ENCODE measurements at places on chromosomes 12 and 14. TPM values are rescaled to one million over a fixed set of nuclear protein-coding genes. Genes with fewer than 3 reads are reported as not detected.

The MIA2 gene
- total RNA-seq = 24.5 TPM

The OR6C2 gene
- total RNA-seq = not detected

The RDH11 gene
- total RNA-seq = 26.7 TPM

The NTN4 gene
- not detected for total RNA-seq

The SAMD4A gene
- 7.9 TPM for total RNA-seq

The NRL gene
- total RNA-seq = 2.8 TPM

The SLC48A1 gene
- 4.9 TPM for total RNA-seq

The TPH2 gene
- total RNA-seq = not detected

The COX8C gene
- total RNA-seq = not detected

The PTCSC3 gene
- not detected for total RNA-seq

The RGS6 gene
- total RNA-seq = 0.69 TPM

The C3AR1 gene
- total RNA-seq = 2.7 TPM

The LRP1-AS gene
- total RNA-seq = not detected

The RNF41 gene
- 33.7 TPM for total RNA-seq

The KRT6A gene
- total RNA-seq = not detected

GRCh38 chr12:106126441-106127337 is 12.1 kb downstream of the NUAK1 start:
- DNase-seq = no peak

DNA sequence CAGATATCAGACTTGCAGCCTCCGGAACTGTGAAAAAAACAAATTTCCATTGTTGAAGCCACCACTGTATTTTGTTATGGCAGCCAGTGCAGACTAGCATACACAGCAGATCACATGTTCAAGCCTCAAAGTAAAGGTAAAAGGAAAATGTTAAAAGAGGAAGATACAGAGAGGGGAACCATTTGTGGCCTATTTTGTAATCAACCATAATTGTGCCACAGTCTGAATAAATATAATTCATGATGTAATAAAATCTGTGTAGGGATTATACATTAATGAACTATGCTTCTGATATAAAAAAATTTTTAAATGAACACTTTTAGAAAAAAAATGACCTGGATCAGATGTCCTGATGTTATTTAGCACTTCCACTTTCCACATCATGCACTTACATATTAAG is 79.6 kb downstream of the SLC16A7 start:
- DNase-seq = no peak

GRCh38 chr12:11710431-11710830 is 61.0 kb downstream of the ETV6 start:
- no peak for DNase-seq

- DNase-seq = no peak
Observed at GRCh38 chr12:8629486-8630033, 16.9 kb upstream of the AICDA start.

- DNase-seq = no peak
Observed at GRCh38 chr14:55128386-55129085, 516 bp upstream of the LGALS3 start.

GRCh38 chr12:57093415-57094207 is 4.7 kb downstream of the NAB2 start:
- peak; percentile 32 for DNase-seq

DNA sequence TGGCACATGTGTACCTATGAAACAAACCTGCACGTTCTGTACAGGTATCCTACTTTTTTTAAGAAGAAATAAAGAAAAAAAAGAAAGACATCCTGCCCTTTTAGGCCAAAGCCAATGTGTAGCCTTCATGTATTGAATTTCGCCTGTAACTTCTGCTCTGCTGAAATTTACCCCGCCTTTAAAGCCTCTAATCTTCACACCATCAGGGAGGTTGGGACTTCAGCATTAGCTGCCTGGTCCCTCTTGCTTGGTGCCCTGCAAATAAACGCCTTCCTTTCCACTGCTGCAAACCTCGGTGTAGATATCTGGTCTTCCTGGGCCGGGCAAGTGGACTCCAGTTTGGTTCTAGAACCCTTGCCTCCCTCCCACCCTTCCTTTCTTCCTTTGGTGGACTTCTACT is 2.6 kb upstream of the KRT71 start:
- no peak for DNase-seq

DNA sequence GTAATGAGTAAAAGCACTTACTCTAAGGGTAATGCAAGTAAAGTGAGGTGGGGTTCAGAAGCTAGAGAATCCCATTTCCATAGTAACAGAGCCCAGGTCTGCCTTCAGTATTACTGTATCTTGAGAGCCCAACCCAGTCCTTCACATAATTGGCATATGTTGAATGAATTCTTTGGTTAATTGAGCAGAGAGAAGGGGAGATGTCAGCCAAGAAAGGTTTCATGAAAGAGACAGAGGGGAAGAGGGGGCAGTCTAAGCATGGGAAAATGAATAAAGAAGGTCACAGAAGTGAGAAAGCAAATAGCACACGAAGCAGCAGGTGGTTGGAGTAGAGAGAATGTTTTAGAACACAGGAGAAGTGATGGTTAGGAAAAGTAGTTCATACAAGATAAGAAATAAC is 371.1 kb downstream of the SEC23A start:
- no peak for DNase-seq

DNA sequence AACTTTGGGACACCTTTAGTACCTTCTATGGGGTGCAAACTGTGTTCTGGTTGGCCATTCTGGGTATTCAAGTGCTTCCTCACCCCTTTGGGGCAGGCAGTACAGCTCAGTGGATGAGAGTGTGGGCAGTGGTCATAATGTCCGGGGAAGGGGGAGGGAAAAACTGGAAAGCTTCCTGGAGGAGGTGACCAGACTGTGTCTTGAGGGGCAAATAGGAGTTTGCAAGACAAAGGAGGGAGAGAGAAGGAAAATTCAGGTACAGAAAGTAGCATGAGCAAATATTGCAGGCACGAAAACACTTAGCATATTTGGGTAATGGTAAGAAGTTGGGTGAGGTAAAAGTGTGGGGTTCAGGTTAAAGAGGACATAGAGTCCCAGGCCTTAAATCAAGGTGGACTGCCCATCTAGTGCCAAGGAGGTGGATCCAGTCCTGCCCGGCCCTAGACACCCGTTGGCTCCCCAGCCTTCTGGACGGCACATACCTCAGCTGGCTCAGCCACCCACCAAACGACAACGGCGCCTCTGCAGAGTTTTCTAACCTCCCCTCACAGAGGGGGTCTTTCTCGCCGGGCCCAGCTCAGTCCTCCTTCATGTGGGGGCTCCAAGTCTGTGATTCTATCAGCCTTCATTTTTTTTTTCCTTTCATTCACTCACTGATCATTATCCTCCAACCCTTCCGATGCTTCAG is 86.4 kb downstream of the DICER1 start:
- no peak for DNase-seq

DNA sequence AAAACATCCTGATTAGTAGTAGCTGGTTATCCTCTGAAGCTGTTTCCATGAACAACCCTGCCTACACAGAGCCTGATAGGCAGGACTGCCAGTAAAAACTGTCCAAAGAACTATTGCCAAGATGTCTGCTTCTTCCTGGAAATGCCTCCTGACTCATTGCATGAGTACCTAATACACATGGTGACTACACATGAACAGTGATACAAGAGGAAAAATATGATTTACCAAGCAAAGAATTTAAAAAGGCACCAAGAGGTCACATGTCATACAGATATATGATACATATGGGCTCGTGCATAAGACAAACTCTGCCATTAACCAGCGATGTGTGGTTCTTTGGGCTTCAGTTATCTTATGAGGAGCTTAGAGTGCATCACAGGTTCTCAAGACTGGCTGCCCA is 552.3 kb downstream of the SLC16A7 start:
- no peak for DNase-seq

- DNase-seq = no peak
Observed at GRCh38 chr14:104657101-104657524, 32.3 kb upstream of the INF2 start.

DNA sequence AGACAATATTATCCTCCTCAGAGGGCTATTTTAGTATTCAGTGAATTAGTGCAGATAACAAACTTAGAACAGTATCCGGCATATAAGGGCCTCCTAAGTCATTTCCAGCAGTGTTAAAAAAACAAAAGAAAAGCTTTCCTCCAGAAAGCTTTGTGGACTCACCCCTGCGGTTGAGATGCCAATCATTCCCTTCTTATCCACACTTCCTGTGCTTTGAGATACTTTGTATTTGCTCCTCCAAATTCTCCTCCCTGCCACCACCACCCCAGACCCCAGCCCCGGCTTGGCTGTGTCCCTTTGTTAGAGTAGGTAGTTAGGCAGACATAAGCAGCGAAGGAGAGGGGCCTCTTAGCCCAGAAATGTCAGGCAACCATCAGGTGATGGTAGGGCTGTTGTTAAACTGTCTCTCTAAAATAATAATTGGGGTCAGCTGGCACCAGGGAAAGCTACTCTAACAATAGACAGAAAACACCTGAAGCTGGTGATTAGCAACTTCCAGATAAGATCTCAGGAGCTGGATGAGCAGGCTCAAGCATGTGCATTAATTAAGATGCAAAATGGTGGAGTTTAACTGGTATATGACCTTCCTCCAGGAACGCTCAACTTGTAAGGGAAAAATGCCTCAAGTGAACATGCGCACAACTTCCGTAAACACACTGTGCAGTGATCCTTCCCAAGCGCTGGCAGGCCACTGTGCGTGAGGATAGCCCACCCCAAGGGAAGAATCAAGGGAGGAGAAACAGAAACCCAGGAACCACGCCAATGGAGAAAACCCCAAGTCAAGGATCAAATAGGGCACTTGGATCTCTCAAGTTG is 152.1 kb upstream of the EEA1 start:
- DNase-seq = no peak

DNA sequence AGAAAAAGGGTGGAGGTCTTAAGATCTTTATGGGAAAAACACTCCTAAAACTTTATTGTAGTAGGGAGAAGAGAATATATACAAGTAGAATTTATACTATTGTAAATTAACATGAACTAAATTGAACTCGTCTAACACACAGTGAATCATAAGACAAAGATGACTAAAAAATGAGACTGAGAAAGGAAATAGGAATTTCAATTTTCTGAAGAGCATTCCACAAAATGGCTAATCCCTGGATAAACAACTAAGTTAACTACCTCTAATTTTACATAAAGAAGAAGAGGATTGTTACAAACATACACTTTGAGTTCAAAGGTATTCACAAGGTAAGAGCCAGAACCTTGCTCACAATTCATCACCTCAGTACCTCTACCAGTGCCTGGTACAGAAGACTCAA is 2.0 kb downstream of the MAP4K5 start:
- DNase-seq = no peak

DNA sequence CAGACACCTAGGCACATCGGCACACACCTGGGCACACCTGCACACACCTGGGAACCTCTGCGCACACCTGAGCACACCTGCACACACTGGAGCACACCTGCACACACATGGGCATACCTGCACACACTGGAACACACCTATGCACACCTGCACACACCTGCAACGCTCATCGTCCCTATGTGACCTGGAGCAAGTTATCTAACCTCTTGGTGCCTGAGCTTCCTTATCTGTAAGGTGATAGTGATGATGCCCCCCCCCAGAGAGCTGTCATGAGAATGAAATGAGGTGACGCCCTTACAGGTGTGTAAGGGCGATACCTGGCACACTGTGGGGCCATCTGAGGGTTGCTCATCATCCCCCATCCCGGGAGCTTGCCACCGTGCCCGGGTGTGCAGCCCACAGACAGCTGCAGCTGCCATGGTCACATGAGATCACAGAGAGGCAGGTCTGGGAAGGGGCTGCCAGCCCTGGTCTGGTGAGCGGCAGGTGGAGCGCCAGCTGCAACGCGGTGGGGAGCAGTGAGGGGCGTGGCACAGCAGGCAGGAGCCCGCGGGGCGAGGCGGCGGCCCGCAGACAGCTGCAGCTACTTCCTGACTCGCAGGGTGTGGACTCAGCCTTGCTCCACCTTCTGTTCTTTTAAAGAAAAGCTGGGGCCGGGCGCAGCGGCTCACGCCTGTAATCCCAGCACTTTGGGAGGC is 59.9 kb upstream of the FBRSL1 start:
- peak; percentile 87 for DNase-seq

DNA sequence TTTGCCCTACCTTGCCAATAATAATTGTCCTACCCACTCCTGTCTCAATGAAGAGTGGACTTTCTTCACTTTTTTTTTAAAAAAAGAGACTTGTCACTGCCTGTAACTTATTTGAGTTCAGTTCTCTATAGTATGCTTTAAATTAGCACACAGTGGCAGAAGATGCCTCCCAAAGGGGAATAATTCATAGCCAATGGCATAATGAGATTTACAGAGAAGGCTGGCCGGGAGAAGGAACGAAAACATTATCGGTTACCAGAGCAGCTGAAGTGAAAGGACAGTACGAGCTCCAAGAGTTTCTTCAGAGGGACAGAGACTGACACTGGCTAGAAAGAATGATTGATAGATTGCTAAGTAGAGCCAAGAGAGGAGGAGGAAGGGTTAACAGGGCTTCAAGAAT is 356.3 kb downstream of the EMP1 start:
- no peak for DNase-seq

GRCh38 chr14:100122481-100123223 is 36.8 kb downstream of the DEGS2 start:
- no peak for DNase-seq

DNA sequence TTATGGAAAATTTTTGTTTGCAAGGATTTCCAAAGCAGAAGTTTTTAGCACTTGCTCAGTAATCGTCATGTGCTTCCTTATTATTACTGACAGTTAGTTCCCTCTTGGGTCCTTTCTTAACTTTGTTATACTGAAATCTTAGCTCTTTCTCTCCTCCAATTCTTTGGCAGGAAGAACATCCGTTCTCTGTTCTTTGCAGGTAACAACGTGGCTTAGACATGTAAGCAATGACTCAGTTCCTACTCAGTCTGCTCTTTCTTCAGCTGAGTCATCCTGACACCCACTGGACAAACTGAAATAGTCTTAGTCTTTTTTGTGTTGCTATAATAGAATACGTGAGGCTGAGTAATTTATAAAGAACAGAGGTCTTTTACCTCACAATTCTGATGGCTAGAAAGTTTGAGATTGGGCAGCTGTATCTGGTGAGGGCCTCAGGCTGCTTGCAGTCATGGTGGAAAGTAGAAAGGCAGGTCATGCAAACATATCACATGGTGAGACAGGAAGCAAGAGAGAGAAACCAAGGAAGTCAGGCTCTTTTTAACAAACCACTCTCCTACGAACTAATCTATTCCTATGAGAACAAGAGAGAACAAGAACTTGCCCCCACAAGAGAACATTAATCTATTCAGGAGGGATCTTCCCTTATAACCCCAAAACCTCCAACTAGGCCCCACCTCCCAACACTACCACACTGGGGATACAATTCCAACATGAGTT is 49.2 kb downstream of the TESPA1 start:
- peak; percentile 91 for DNase-seq

GRCh38 chr12:99915251-99916082 is 69.3 kb downstream of the ANKS1B start:
- no peak for DNase-seq

GRCh38 chr12:13918897-13919296 is 62.5 kb downstream of the GRIN2B start:
- no peak for DNase-seq

GRCh38 chr14:55897031-55897430 is 221.2 kb upstream of the PELI2 start:
- no peak for DNase-seq

GRCh38 chr14:36942522-36943245 is 229.7 kb downstream of the SLC25A21 start:
- no peak for DNase-seq

GRCh38 chr14:101538878-101539277 is 22.4 kb upstream of the DIO3 start:
- no peak for DNase-seq

All from CD4-positive, CD25-positive, alpha-beta regulatory T cell (primary cell).